Neural crest cell (in vitro differentiated cells): ENCODE measurements at places on chromosomes 2 and 18.

- no peaks in the 10 kb centered on the region for H3K27me3 ChIP-seq
- DNase-seq = no peak
- peaks cover 13% of the 10 kb centered on the region for H3K36me3 ChIP-seq
- H3K27ac ChIP-seq = no peak overlapping the region
These were observed 41.5 kb downstream of the SRSF7 start for GRCh38 chr2:38709567-38710194.

DNA sequence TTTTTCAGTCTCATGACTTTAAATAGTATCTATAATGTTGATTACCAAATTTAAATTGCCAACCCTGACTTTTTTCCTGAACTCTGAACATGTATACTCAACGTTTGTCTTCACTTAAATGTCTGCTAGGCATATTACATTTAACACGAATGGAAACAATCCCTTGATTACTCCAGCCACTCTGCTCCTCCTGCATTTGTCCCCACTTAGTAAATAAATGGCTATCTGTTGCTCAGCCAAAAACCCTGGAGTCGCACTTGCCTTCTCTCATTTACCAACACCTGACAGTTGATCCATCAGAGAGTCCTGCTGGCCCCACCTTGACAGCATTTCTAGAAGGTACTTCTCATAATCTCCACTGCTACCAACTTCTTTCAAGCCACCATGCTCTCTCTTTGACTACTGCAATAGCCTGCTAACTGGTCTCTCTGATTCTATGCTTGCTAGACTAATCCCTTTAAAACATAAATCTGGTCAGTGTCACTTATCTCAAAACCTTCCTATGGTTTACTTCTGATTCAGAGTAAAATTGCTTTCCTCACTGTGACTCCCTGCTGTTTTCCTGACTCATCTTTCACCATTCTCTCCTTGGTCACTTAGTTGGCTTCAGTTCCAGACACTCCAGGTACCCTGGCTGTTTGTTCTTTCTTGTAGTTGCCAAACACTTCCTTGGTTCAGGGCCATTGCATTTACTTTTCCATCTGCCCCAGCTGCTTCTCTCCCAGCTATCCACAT, 31.9 kb downstream of the SPAG16 start:
- H3K4me3 ChIP-seq = no peak overlapping the region
- peak overlapping the region; percentile 1 for H3K27ac ChIP-seq
- H3K27me3 ChIP-seq = no peaks in the 10 kb centered on the region
- peaks cover 10% of the 10 kb centered on the region for H3K36me3 ChIP-seq

- peaks cover 39% of the 10 kb centered on the region for H3K4me1 ChIP-seq
- H3K36me3 ChIP-seq = no peaks in the 10 kb centered on the region
- peak overlapping the region; percentile 59 for H3K27ac ChIP-seq
- no peak for DNase-seq
These were observed 73.3 kb upstream of the MCFD2 start for GRCh38 chr2:46988733-46989481.

DNA sequence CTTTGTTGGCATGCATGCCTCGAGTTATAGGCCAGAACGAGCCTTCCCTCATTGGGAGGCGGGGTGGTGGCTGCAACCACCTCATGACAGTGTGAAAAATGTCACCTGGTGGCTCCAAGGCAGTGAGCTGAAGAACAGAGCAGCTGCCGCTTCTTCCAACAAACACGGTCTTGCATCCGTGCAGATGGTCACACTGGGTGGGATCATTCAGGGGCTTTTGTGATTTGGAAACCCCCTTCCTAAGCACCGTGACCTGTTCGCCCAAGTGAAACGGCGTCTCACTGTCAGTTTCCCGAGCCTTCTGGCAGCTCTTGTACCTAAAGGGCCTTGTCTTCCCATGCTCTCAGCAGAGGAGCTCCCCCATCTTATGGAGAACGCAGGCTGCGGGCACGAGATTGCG, 159.7 kb downstream of the NAPG start:
- no peak for DNase-seq
- H3K36me3 ChIP-seq = peaks cover 17% of the 10 kb centered on the region
- H3K4me1 ChIP-seq = peaks cover 5% of the 10 kb centered on the region
- no peaks in the 10 kb centered on the region for H3K27me3 ChIP-seq
- no peak overlapping the region for H3K4me3 ChIP-seq

DNA sequence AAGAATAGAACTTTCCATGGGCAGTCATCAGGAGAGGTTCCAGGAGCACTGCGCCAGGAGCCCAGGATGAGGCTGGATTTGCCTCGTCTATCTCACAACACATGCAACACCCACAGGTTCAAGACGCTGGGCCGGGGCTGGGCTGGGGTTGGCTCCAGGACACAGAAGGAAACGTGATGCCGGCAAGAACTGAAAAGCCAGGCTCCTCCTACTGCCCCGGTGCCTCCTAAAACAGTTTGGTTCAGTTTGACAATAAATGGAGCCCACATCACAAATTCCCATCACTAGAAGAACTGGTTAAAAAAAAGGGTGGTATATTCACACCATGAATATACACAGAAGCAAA, 75.9 kb downstream of the INHBB start:
- H3K4me1 ChIP-seq = peaks cover 6% of the 10 kb centered on the region
- no peak overlapping the region for H3K4me3 ChIP-seq
- DNase-seq = no peak
- H3K27me3 ChIP-seq = peaks cover 52% of the 10 kb centered on the region

- H3K36me3 ChIP-seq = no peaks in the 10 kb centered on the region
- H3K4me1 ChIP-seq = peaks cover 4% of the 10 kb centered on the region
- H3K27me3 ChIP-seq = no peaks in the 10 kb centered on the region
- DNase-seq = no peak
- H3K4me3 ChIP-seq = no peak overlapping the region
- H3K27ac ChIP-seq = no peak overlapping the region
These were observed 337.1 kb downstream of the DYSF start for GRCh38 chr2:71790226-71791060.

DNA sequence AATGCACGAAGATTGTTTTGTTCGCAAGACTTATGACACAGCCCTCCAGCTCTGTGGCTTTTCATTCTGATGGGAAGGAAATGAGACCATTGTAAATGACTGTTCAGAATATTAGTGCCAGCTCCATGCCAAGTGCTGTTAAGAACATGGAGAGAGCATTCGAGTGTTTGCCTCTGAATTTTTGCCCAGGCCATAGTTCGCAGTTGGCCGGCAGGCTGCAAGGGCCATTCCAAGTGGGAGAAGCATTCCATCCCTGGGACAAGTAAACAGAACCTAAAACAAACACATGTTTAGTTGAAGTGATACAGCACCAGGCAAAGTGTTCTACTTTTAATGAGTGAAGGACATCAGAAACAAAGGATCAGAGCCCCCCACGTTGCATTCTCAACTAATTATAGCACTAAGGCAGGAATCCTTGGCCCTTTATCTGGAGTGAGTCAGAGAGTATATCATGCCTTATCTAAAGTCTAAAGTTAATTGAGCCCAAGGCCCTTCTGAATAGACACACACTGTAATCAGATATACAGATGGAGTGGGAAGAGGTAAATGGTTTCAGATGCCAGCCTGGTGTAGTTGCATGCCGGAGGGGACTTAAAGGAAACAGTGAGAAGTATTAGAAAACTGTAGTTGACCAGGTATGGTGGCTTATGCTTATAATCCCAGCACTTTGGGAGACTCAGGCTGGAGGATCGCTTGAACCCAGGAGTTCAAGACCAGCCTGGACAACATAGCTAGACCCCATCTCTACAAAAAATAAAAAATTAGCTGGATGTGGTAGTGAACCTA, 53.3 kb downstream of the NEDD4L start:
- DNase-seq = no peak
- H3K36me3 ChIP-seq = no peaks in the 10 kb centered on the region
- peaks cover 39% of the 10 kb centered on the region for H3K4me1 ChIP-seq
- no peak overlapping the region for H3K4me3 ChIP-seq
- no peak overlapping the region for H3K27ac ChIP-seq

DNA sequence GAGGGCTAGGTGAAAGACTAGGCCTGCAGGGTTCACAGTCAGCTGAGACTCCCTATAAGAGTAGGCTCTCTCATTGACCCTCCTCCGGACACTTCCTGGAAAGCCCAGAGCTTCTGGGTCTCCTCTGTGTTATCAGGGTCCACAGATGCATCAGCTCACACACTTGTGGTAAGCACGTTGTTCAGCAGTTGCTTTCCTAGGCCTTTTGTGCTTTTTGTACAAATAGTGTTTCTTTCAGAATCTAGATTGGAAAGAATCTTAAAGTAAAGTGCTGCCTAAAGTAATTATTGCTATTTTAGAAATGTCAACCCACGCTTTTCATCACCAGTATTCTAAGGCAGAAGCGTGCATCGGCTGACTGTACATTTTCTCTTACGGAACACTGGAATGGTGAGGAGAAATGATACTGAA, 15.5 kb downstream of the SLC9A2 start:
- H3K27ac ChIP-seq = no peak overlapping the region
- DNase-seq = no peak
- H3K4me1 ChIP-seq = no peaks in the 10 kb centered on the region
- no peaks in the 10 kb centered on the region for H3K36me3 ChIP-seq

DNA sequence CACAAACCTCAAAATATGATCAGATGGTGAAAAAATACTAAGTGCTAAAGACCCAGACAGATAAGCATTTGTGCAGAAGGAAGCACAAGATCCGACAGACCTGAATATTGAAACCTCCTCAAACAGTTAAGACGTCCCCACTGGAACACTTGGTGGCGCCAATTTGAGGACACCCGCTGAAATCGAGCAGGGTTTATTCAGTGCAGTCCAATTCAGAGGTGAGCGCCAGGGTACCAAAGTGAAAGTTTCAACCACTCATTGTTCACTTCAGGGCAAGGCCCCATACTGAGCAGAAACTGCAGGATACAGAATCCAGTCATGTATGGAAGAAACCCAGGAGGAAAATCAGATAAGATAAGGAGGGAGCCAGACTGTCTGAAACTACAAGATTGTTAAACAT, 417.6 kb downstream of the LRRTM4 start:
- H3K4me3 ChIP-seq = no peak overlapping the region
- no peaks in the 10 kb centered on the region for H3K36me3 ChIP-seq
- no peak overlapping the region for H3K27ac ChIP-seq
- no peaks in the 10 kb centered on the region for H3K27me3 ChIP-seq
- no peaks in the 10 kb centered on the region for H3K4me1 ChIP-seq

DNA sequence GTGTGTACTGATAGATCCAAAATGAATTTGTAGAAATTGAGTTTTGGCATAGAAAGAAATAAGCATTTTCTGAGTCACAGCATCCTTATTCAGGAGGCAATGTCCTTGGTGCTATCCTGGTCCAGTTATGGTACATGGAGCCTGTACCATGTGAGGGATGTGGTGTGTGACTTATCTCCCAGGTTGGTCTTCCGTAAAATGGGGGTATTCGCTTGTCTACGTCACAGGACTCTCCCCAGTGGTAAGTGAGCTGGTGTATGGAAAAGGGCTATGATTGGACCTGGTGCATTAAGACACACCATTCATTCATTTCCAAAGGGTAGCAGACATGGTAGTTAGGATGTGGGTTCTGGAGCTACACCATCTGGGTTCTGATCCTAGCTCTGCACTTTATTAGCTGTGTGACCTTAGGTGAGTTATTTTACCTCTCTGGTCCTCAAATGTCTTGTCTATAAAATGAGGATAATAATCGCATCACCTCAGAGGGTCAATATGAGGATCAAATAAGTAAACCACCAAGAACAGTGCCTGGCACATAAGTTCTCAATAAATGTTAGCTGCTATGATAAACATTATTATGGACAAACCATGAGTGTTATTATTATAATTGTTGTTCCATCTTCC, 119.2 kb downstream of the MYCN start:
- H3K27ac ChIP-seq = no peak overlapping the region
- H3K4me3 ChIP-seq = no peak overlapping the region
- DNase-seq = no peak
- H3K36me3 ChIP-seq = peaks cover 14% of the 10 kb centered on the region
- H3K4me1 ChIP-seq = peaks cover 20% of the 10 kb centered on the region
- no peaks in the 10 kb centered on the region for H3K27me3 ChIP-seq

DNA sequence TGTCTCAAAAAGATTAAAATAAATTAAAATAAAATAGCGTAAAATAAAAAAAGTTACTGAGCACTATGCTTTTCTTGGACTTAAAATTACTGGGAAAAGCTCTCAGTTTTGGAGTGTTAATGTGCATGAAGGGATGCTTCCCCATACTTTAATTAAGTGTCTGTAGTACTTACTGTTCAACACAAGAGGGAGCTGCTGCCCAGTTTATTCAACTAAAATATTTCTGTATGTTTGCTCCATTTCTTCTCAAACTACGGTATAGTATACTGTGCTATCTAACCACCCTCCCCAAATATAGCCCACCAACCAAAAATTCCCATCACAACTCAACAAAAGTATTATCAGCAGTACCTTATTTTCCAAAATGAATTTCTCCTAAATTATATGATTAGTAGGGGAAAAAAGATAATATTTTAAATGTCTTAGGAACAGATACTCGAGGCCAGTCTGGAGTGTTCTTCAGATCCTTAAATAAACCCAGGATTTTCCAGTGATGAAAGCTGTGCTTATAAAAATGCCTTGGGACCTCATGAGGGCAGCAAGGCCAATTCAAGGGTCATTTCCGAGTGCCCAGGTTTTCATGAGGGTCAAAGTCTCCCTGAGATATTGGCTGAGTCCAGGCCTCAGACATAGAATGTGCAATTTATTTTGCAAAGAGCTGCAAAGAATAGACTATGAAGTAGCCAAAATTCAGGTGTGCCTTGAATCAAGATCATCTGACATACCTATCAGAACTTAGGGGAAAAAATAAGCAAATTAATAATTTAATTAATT, 64.1 kb downstream of the CHRNA1 start:
- H3K4me1 ChIP-seq = peaks cover 4% of the 10 kb centered on the region
- H3K27me3 ChIP-seq = peaks cover 28% of the 10 kb centered on the region
- no peak overlapping the region for H3K4me3 ChIP-seq
- no peaks in the 10 kb centered on the region for H3K36me3 ChIP-seq
- H3K27ac ChIP-seq = no peak overlapping the region

DNA sequence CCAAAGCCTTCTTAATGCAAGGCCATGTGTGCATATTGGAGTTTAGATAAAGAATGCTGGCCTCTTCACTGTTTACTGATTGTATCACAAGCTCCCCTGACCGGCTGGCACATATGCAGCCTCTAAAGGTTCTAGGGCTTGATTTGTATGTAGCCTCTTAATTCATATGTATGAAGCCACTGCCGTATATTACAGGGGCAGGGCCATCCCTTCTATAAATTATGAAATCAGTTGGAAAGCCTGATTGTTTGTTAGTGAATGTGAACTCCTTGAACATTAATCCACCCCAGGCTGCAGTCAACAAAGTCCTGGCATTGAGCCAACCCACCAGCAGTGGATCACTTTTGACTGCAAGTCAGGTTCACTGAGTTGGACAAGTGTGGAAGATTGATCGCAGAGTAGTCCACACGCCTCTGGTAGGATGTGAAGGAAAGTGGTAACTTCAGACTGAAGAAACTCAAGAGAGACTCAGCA, 61.6 kb upstream of the PARD3B start:
- no peaks in the 10 kb centered on the region for H3K4me1 ChIP-seq
- H3K27ac ChIP-seq = no peak overlapping the region
- DNase-seq = no peak

- no peaks in the 10 kb centered on the region for H3K27me3 ChIP-seq
- H3K4me3 ChIP-seq = no peak overlapping the region
- no peak overlapping the region for H3K27ac ChIP-seq
- peaks cover 3% of the 10 kb centered on the region for H3K36me3 ChIP-seq
- DNase-seq = no peak
These were observed 19.4 kb downstream of the SRSF7 start for GRCh38 chr2:38731684-38732221.
